Myocyte (in vitro differentiated cells): ENCODE measurements at places on chromosomes 5 and 9.
A peak's percentile ranks its signal among the peaks of the same experiment; 100 is the strongest.

DNA sequence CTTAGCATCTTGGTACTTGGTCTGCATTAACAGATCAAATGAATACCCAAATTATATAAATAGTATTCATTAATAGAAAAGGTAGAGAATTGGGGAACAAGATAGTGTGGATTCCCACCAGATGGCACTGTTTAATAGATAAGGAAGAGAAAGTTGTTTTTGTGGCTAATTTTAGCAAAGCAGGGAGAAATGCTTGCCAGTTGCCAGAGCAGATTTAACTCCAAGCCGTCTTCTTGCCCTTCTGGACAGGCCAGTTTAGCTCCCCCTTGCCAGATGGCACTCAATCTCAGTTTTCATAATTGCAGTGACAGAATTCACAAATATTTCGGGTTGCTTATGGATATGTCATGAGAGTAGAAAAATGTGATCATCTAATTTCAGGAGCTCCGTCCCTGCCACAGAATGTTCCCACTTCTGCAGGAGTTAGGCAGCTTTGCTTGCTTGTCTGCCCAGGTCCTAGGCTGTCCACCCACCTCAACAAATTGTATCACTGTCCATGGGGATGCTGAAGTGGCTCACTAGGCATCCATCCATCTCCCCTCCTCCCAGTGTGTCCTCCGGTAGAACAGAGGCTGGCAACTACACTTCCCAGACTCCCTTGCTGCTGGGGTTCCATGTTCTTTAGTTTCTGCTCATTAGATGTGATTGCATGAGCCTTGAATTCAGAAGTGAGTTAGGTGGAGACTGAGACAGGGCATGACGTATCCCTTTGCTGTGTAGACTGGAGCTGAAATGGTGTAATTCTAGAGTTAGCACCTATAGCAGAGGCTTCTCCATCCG, 11.8 kb upstream of the HEXB start:
- DNase-seq, result peak; percentile 77

GRCh38 chr9:103819936-103820335, 274.2 kb upstream of the SMC2 start:
- no peak for DNase-seq

- no peak for DNase-seq
Measured at GRCh38 chr5:62306323-62306895, 403 bp downstream of the KIF2A start.

DNA sequence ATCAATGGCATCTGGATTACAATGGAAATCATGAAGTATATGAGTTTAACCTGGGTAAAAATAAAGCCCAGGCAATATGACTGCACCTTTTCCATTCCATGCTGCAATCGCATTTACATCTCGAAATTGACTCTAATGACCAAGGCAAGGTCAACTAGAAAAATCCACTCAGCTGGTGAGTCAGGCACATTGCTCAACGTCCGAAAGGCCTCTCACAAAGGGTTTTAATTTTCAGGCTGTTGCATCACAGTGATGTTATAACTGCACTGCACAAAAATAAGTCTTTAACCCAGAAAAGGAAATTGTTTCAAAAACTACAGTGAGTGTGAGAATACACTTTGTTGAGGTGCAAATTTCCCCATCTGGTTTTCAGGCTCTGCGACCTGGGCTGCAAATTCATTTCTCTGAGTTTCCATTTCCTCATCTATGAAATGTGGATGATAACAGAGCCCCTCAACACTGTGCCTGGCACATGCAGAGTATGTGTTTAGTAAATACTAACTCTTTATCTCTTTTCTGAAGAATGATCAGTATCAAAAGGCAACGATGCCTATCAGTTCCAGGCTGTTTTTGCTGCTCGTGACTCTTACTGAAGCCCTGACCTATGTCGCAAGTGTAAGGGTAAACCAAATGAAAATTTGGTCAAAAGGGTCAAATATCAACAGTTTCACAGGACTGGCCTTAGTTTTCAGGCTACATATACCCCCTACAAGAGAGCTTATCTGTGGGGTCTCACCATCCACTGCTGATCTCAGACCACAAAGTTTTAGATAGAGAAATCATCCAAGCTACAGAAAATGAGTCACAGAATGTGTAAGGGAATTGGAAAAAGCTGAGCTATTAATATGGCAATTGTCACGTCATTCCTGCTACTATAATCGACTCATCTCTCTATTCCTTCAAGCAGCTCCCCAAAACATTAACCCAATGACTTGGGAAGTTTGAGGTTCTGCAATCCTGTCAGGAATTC, 4.1 kb downstream of the NFIL3 start:
- DNase-seq, result peak; percentile 67

DNA sequence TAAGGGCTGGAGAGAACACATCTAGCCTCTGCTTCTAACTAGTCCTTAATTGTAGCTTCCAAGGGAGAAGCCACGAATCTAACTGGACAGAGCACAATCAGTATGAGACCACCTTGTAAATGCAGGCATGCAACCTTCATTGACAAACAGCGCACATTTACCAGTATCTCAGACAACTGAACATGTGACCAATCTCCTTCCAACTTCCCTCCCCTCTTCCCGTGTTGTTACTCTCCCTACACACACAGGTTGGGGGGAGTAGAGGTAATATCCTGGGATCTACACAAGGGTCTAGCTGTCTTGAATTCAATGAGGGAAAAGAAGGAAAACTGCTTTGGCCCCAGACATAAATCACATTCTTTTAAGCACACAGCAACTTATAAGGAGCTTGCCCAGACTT, 77.6 kb downstream of the LIFR start:
- DNase-seq, result no peak
